ENCODE measurements at places on chromosomes 3 and 15.

DNA sequence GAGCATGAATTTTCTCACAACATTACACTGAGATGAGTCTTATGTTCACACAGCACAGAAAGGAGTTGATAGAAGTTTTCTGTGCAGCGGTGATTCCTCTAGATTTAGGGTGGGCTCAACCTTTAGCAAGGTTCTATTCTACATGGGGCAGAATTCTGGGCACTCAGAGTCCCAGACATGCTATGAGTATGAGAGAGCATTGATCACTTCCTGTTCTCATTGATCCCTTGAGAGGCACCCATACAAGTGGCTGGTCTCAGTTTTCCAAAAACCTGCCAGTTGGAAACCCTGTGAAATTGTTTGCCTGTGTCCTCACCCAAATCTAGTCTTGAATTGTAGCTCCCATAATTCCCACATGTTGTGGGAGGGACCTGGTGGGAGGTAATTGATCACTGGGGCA is 112.5 kb upstream of the NR2F2 start:
- no peak for DNase-seq

GRCh38 chr3:13479332-13479581 is 849 bp upstream of the HDAC11 start:
- peak; percentile 97 for DNase-seq

DNA sequence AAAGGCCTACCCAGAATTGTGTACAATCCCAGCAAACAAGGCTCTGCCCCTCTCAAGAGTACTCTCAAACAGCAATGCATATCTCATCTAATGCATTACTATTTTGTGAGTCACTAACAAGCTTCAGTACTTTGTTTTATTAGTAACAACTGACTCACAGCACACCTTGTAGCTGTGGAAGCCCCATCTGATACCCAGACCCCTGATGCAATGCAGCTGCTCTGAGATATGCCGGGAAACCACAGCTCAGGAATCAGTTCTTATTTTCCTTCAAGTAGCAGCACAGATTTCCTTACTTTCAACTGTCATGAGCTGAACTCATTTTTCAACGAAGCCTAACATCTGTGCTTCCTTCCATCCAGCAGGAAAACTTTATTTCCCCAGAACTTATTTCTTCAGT is 37.8 kb downstream of the CCNL1 start:
- no peak for DNase-seq

GRCh38 chr3:186825872-186826409 is 16.6 kb upstream of the ADIPOQ start:
- DNase-seq: no peak

DNA sequence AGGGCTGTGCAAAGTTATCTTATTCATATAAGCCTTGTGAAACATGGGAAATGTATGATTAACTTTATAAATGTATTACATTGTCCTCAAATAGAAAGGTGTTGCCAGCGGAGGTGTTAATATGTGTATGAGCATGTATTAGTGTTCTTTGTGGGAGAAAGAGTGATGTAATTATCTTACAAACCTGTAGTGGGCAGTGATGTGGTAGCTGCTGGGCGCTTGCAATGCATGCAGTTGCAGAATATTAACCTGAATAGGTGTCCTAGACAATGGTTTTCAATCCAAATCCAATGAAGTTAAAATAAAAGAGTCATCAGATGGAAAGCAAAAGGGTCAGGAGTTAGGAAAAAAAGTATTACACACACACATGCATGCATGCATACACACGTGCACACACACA is 881.3 kb upstream of the CADM2 start:
- DNase-seq: no peak

DNA sequence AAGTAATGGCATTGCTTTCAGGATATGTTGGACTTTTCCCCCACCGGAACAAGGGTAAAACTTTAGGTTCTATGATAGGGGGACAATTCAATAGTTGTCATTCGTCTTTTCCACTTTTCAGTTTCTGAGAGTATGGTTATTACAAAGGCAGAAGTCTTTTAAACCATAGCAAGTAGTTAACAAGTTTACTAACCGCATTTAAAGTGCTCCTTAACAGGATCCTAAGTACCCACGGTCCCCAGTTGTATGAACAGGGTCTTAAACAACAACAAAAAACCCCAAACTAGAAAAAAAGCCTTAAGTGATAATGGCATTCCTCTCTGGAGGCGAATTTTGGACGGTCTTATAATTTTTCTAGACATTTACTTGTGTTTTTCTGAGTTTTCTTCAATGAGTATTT is 831 bp downstream of the IFT57 start:
- no peak for DNase-seq
